ENCODE measurements at places on chromosomes 1 and 21. TPM values are rescaled to one million over a fixed set of nuclear protein-coding genes. Genes with fewer than 3 reads are reported as not detected.

Gene MCOLN2
- total RNA-seq: 15.0 TPM

Gene CCT3
- 186 TPM for total RNA-seq

DNA sequence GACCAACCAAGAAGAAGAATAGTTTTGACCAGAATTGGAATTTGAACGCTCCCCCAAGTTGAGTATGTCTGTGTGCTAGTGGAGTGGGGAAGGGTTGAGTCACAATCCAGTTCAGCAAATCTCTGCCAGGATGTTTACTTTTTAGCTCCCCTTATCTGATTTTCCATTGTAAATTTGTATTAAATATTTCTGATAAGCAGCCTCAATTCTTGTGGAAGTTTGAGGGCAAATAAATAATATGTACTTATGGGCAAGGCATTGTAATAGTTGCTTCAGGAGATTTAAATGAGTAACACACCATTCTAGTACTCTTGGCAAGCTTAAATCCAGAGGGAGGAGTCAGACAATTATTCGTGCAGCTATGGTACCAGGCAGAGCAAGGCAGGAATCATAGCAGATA lies 14.4 kb downstream of the CXADR start:
- no peak for DNase-seq

- no peak for DNase-seq
Observed at GRCh38 chr1:28606771-28607170, 14.7 kb downstream of the RAB42 start.

- no peak for DNase-seq
Observed at GRCh38 chr21:30372139-30372770, at the start of gene KRTAP13-2. TSS of gene KRTAP13-2 (minus strand) at chr21:30372271. CDS start at chr21:30372213, 58 bp downstream.

GRCh38 chr1:245365095-245366020 lies 210.6 kb downstream of the KIF26B start:
- DNase-seq: no peak

GRCh38 chr1:162755306-162755705 lies 35.2 kb upstream of the HSD17B7 start:
- no peak for DNase-seq

DNA sequence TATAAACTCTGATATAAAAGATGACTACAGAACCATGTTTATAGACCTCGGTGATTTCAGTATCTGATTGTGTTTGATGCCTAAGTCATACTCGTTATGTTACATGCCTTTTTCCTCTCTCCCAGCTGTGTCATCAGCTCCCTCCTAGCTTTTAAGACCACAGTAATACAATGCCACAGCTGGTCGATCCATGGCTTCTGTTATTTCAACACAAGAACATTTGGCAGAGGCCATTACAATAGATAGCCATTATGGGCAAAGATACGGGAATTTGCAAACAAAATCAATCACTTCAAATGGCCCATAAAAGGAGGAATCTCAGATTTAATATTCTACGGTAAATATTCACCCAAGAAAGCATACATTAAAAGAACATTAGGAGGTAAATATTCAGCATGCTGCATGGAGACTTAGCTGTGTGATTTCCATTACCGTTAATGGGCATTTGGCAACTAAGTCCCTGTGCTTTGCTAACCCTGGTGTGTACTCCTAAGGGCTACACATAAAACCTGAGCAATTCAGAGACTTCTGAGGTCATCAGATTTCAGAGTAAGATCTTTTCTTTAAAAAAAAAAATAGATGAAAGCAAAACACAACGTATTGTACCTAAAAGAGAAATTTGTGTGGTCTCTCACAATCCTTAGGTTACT lies 153.4 kb downstream of the PIGK start:
- DNase-seq: no peak

GRCh38 chr1:237841485-237841884 lies 49.2 kb downstream of the ZP4 start:
- no peak for DNase-seq

DNA sequence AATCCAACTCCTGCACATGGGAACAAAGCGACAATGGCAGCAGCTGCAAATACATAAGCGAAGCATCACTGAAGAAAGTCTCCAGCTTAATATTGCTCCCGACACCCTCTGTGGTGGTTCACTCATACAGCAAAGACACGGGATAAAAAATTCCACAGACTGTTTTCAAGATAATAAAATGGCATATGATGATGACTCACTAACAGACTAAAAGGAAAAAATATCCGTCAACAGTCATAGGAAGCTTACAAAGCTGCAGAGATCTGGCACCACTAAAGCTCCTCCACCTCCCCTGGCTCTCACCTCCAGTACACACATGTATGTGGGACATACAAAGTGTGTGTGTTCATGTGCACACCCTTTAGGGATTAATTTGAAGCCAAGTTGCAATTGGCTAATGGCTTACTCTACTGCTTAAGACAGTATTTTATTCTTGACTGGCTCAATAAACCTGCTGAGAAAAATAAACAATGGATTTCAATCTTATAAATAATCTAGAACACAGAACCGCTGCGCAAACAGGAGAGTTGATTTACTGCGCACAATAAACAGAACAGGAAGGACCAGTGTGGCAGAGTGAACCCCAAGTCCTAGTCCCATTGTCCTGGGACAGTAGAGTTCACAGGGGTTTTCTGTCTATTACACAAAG lies 94.4 kb downstream of the SLC45A1 start:
- no peak for DNase-seq

DNA sequence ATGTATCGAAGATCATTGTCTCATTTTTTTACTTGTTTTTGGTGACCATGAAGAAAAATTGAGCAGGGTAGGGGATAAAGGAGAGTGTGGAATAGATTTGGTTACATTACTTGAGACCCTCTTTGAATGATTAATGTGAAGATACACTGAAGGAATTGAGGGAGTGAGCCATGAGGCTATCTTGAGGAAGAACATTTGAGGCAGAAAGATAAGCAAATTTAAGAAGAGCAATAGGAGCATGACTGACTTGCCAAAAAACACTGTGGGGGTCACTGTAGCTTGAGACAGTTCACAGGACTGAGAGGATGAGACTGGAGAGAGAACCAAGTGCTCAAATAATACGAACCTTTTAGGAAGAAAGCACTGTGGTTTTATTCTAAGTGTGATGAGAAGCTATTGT lies 43.1 kb upstream of the PTPRC start:
- DNase-seq: no peak

DNA sequence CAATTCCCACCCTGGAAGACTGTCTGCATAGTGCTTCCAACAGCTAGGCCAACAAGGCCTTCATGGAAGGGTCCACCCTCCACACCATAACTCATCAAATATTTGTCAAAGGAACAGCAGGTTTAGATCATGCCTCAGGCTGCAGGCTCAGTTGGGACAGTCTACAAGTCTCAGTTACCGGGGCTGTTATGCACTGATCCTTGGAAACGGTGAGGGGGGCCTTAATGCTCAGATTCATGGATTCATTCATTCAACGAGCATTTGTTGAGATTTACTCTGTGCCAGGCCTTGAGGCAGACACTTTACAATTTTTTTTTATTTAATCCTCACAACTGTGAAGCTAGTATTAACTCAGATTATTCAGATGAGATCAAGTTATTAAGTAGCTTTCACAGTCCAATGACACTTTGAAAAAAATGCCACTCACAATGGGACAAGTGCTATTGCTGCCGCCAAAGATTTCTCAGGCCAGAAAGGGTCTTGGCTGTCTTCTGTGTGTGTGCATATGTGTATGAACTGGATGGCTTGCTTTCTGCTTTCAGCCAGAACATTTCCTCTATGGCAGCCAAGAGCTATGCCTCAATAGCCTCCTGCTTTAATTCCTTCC lies 8.9 kb upstream of the C1orf216 start:
- DNase-seq: no peak
